ENCODE measurements at places on chromosomes 16 and 17.

DNA sequence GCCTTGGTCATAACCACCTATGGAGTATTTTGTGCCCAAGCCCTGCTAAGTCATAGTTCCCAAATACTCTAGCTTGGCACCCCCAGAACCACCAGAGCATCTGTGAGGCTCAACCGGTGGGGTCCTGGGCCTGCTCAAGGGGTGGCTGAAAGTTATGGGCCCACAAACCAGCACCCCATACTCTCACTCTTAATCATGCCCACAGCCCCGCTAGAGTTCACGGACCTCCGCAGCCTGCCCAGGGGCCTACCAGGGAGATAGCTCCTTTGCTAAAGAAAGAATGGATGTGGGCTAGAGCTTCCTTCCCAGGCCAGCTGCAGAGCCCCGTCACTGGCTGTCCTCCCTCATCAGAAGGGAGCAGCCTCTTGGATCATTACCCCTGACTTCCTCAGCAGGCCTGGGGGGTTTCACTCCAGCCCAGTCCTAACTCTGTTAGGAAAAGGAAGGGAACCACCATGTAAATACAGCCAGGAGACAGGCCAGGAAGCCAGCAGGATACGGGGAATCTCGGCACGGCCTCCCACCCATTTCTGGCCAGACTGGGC is 1.4 kb downstream of the GIT1 start:
- DNase-seq = peak; percentile 38

DNA sequence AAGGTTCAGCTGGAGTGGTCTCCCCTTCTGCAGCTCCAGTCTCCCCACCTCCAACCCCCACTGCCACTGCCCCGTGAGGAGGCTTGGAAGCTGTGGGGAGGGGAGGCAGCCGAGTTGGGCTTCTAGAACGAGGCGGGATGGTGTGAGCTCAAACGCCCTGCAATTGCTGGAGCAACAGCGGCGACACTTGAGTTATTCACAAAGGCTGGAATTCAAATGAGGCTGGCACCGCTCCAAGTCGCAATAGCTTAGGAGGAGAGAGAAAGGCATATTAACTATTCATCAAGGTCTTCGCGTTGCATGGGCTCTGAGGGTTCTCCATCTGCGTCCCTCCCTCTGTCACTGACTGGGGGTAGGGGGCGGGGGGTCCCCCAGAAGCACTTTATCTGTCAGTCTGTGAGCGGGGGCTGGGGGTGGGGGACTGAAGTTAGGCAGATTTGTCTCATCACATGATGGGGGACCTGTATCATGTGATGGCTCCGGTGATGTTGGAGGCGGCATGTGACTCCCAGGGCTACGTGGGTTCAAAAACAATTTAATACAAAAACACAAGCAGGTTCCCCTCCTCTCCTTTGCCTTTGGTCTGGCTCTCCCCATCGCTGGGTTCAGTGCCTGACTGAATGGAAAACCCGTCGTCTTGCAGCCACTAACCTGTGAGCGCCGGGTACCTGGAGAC is 70.5 kb downstream of the RBBP6 start:
- DNase-seq = peak; percentile 3

DNA sequence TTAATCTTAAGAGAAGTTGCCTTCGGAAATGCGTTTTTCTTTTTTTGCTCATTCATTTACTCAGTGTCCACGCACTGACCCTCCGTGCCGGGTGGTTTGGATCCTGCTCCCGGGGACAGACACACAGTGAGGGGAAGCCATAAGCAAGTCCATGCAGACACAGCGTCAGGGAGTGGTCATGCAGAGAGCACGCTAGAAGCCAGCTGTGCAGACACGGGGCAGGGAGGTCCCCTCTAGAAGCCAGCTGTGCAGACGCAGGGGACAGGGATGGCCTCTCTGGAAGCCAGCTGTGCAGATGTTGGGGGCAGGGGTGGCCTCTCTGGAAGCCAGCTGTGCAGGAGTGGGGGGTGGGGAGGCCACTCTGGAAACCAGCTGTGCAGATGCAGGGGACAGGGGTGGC is 4.8 kb downstream of the GAA start:
- no peak for DNase-seq

- no peak for DNase-seq
Observed at GRCh38 chr17:9020824-9021157, 519 bp upstream of the NTN1 start.

- DNase-seq = no peak
Observed at GRCh38 chr17:32824334-32824733, 52.6 kb downstream of the MYO1D start.

DNA sequence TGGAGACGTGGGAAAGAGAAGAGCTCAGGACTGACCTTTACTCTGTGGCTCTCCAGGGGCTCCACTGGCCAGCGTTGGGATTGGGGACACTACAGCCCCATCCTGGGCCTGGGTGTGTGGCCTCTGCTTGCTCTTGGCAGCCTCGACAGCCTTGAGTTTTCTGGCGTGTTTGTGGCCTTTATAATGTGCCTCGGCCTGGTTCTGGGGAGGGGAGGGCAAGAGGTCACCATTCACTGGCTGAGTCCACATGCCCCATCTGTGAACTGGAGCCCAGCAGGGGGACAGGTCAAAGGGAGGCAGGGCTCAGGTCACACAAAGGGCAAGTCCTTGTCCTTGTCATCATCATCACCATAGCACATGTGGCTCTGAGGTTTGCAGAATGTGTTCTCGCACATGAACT is 11.7 kb downstream of the NKIRAS2 start:
- no peak for DNase-seq

DNA sequence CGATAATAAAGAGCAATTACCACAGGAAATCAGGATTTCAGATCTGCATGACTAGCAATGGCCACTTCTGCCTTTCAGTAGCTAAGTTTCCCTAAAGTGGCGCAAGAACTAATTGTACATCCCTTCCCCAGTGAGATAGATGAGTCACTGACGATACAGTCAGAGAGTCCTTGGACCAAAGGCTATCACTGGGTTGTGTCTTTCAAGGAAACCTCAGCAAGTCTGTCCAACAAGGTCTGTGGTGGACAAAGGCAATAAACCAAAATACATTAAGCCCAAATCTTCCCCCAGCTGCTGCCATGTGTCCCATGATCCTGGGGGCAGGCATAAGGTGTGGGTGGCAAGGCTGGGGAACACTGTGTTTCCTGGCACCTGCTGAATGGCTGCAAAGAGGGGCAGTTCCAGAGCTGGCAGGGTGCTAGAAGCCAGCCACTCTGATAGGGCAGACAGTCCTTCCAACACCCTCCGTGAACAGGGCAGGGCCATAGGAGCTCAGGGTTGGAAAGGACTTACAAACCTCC is 20.5 kb upstream of the MTMR4 start:
- DNase-seq = no peak

- no peak for DNase-seq
Observed at GRCh38 chr17:521183-521525, 168.5 kb upstream of the RPH3AL start.
